ENCODE measurements at places on chromosomes 6 and 20.

GRCh38 chr20:41095110-41095969, 42.0 kb upstream of the PLCG1 start:
- H3K4me1 ChIP-seq, result peaks cover 9% of the 10 kb centered on the region
- H3K27me3 ChIP-seq, result no peaks in the 10 kb centered on the region
- peak overlapping the region; percentile 17 for H3K27ac ChIP-seq
- H3K36me3 ChIP-seq, result peaks cover 37% of the 10 kb centered on the region
- H3K4me3 ChIP-seq, result no peak overlapping the region

GRCh38 chr6:110545081-110545872, 68.9 kb upstream of the SLC22A16 start:
- H3K27me3 ChIP-seq, result peaks cover 3% of the 10 kb centered on the region
- H3K4me3 ChIP-seq, result no peak overlapping the region
- H3K4me1 ChIP-seq, result peaks cover 26% of the 10 kb centered on the region
- no peaks in the 10 kb centered on the region for H3K36me3 ChIP-seq
- no peak overlapping the region for H3K27ac ChIP-seq

DNA sequence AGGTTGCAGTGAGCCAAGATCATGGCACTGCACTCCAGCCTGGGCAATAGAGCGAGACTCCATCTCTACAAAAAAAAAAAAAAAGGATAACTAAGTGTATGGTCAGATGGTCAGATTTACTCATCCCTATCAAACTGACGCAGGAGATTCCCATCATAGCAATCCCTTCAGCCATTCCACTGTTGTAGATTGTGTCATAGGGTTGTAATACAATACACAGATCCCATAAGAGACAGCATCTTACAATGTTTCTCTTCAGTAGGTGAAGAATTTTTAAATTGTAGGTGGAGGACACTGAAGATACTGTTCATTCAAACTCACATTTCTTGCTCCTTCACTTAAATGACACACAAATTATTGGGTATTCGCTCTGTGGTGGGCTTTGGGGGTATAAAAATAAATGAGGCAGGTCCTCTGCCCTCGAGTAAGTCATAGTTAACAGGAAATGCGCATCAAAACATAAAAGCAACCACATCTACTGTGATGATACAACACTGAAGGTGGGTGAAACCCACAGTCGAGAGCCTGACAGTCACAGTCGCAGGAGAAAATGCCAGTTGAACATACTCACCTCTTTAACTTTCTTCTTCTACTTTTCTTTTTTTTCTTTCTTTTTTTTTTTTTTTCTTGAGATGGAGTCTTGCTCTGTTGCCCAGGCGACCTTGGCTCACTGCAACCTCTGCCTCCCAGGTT, 205.5 kb downstream of the ZNF217 start:
- no peak overlapping the region for H3K27ac ChIP-seq
- no peak for DNase-seq
- no peaks in the 10 kb centered on the region for H3K36me3 ChIP-seq
- H3K4me3 ChIP-seq, result no peak overlapping the region
- peaks cover 22% of the 10 kb centered on the region for H3K4me1 ChIP-seq
- H3K27me3 ChIP-seq, result no peaks in the 10 kb centered on the region

- no peak for DNase-seq
- H3K27ac ChIP-seq, result no peak overlapping the region
- peaks cover 27% of the 10 kb centered on the region for H3K27me3 ChIP-seq
- H3K4me1 ChIP-seq, result no peaks in the 10 kb centered on the region
These were observed 13.3 kb upstream of the ENPP5 start for GRCh38 chr6:46184114-46184513.

DNA sequence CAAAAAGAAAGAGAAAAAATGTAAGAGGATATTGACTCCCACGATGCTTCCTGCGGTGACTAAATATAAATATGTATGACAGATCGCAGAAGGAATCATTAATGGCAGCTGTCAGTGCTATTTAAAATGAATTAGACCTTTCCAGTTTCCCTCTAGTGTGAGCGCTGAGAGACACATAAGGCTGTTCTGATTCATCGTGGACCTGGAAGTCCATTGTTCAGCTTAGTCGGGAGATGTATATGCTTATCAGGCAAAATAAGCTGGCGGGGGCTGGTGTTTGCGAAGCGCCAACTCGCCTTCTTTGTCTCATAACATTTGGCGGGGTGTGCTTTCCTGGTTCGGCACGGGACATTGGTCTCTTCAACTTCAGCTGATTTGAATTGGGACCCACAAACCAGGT, 95.4 kb downstream of the CDH4 start:
- peaks cover 33% of the 10 kb centered on the region for H3K27me3 ChIP-seq
- H3K4me3 ChIP-seq, result no peak overlapping the region
- peaks cover 5% of the 10 kb centered on the region for H3K36me3 ChIP-seq
- DNase-seq, result no peak

DNA sequence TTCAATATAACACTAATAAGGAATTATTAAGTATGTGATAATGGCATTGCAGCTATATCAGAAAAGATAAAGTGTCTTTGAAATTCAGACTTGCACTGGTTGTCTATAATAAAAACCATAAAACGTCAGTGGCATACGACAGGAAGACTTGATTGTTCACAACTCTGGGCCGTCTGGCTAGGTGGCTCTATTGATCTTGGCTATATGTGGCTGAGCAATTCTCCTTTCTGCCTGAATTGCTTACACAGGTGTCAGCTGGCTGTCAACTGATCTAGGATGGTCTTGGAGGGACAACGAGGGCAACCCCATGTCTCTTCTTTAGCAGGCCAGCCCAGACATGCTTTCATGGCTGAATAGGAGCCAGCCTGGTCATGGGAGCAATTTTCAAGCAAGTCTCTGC, 359.1 kb downstream of the QKI start:
- no peak for DNase-seq
- H3K27me3 ChIP-seq, result peaks cover 5% of the 10 kb centered on the region
- H3K4me1 ChIP-seq, result no peaks in the 10 kb centered on the region

GRCh38 chr6:146891615-146892265, 293.0 kb downstream of the ADGB start:
- no peaks in the 10 kb centered on the region for H3K36me3 ChIP-seq
- no peaks in the 10 kb centered on the region for H3K4me1 ChIP-seq
- H3K27ac ChIP-seq, result no peak overlapping the region
- DNase-seq, result no peak
- H3K27me3 ChIP-seq, result peaks cover 5% of the 10 kb centered on the region

- no peak for DNase-seq
- H3K27me3 ChIP-seq, result no peaks in the 10 kb centered on the region
- peaks cover 4% of the 10 kb centered on the region for H3K4me1 ChIP-seq
- H3K36me3 ChIP-seq, result peaks cover 3% of the 10 kb centered on the region
These were observed 57.1 kb downstream of the UST start for GRCh38 chr6:148803979-148804378.

GRCh38 chr20:36066777-36067176, 87.8 kb upstream of the EPB41L1 start:
- H3K4me1 ChIP-seq, result peaks cover 13% of the 10 kb centered on the region
- no peak for DNase-seq
- no peak overlapping the region for H3K27ac ChIP-seq
- H3K36me3 ChIP-seq, result no peaks in the 10 kb centered on the region

DNA sequence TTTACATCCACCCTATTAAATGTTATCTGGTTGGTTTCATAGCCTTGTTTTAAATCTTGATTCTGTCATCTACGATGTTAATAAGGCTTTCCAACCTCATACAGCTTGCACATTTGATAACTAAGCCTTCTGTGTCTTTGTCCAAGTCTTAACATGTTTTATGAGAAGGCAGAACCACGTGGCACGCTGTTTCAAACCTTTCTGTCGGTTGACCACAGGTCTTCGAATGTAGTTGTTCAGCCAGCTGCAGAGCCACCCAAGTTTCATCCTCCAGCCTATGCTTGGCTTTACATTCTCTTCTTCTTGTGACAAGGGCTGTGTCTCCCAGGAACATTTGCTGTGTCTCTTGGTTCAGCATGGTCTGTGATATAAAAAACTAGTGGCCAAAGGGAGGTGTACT, 15.7 kb upstream of the SGK2 start:
- H3K27me3 ChIP-seq, result no peaks in the 10 kb centered on the region
- no peaks in the 10 kb centered on the region for H3K4me1 ChIP-seq
- DNase-seq, result no peak
- H3K27ac ChIP-seq, result no peak overlapping the region

All from type B pancreatic cell (in vitro differentiated cells).